Stimulated activated naive CD4-positive, alpha-beta T cell treated with Interleukin-2 at 50 U/mL for 16 hours (primary cell): ENCODE measurements at places on chromosomes 5 and 9.

DNA sequence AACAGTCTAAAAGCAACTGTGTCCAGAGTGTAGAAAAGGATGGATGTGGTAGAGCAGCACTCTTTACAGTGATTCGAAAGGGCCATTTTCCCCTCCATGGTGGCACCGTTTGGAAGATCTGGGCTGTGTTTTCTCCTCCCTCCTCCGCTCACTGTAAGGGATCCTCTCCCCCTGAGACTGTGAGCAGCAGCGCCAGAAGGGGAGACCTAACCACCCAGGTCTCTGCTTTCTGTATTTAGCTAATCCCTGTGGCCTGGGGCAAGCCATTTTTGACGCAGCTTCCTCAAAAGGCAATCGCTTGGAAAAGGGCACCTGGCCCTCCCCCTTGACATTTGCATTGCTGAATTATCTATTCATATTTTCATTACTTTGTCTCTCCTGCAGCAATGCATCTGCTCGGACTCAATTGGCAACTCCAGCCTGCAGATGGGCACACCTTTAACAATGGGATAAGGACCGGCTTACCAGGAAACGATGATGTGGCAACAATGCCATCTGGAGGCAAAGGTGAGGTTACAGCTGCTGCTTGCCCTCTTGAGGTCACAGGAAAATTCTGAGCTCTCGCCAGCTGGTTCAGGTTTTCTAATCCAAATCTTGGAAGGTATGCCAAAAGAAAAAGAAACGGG is 244.3 kb upstream of the WWC1 start:
- no peak for DNase-seq

DNA sequence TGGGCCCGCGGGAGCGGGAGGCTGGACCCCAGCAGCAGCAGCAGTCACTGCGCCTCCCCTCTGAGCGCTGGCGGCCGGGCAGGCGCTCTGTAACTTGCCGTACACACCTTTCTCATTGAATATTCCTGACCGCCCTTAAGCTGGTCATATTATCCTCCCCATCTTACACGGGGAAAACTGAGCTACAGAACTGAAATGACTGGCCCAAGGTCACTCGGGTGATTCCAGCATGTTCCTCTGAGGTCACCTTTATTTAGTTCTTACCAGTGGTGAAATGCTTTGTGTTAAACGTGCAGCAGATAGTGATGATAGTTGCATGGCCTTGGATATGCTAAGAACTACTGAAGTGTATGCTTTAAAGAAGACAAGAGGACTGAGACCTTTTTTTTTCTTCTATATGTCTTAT is 607 bp downstream of the UQCRQ start:
- DNase-seq = no peak

- no peak for DNase-seq
Measured at GRCh38 chr9:112091810-112092209, 83.3 kb downstream of the SUSD1 start.

DNA sequence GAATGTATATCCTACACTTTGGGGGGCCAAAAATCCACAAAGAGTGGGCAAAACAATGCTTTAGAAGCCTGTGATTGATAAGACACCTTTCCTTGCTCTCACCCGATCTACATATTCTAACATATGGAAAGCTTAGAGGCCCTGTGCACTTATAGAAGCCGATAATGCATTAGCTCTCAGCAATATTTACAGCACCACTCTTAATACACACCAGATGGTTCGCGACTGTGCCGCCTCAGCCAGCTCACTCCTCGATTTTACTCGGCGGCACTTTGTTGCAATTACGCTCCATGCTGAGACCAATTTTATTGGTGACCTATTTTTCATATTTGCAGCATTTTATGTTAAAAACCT is 18.8 kb downstream of the NR2F1 start:
- no peak for DNase-seq

DNA sequence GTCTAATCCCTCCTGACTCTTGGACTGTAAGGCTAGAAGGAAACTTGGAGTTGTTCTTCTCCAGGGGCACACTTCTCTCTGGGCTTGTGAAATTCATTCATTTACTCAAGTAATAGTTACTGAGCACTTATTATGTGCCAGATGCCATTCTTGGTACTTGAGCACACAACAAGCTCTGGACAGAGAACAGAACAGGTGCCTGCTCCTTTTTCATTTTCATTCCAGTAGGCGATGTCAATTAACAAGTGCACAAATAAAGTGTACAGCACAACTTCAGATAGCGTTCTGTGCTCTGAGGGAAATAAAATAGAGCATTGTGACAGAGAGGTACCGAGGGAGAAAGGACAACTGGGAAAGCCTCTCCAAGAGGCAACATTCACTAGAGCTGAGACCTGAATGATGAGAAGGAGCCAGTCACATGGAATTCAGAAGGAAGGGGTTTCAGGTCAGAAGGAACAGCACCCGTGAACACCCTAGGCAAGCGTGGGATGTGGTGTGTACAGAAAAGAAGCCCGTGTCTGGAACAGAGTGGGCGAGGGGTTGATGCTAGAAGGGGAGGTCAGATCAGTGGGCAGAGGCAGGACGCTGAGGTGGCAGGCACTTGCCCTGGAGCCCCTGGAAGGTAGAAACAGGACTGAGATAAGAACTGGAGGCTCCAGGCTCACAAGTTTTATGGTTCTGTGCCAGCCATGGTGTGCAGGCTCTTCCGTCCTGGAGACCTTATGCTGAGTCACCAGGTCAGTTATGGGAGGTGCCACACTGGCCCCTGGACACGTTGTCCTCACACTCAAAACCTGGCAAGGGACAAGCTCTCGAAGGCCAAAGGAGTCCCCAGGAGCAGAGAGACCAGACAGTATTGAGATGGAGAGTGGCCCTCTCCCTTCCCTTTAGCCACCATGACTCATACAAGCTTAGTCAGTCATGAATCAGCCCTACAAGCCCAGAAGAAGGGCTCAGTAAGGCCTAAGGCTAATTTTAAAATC is 7.2 kb upstream of the ABLIM3 start:
- no peak for DNase-seq

DNA sequence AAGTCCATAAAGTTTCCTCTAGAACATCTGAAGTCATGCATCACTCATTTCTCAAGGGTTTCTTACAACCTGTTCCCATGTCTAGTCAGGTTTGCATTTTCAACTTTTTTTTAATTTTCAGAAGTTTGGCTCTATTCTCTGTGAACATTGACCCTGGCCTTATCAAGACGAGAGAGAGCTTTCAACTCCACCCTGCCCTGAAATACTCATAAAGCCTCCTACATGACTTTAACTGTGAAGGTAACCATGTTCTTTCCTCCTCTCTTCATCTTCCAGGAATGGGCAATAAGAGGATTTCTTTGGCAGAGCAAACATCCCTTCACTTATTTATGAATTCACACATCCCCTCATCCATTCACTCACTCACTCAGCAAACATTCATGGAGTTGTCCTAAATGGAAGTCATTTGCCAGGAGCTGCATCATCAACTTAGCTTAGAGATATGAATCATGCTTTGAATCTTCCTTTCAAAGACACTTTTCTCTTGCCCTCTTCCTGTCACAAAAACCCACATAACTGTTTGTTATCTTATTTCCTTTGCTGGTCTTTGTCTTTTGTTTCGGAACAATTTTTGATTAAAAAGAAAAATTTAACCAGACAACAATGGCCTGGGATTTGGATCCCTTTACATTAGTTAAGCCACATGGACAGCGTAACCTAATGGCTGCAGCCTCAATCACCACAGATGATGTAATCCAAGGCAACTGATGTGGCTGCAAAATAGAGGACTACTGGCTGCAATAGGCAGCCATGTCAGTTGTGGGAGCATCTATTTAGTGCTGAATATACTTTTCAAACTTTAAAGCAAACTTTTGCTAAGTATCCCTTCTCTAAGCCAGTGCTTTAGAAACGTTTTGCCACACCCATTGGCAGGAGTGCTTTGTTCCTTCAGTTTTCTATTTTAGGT is 43.0 kb upstream of the GNAQ start:
- no peak for DNase-seq

DNA sequence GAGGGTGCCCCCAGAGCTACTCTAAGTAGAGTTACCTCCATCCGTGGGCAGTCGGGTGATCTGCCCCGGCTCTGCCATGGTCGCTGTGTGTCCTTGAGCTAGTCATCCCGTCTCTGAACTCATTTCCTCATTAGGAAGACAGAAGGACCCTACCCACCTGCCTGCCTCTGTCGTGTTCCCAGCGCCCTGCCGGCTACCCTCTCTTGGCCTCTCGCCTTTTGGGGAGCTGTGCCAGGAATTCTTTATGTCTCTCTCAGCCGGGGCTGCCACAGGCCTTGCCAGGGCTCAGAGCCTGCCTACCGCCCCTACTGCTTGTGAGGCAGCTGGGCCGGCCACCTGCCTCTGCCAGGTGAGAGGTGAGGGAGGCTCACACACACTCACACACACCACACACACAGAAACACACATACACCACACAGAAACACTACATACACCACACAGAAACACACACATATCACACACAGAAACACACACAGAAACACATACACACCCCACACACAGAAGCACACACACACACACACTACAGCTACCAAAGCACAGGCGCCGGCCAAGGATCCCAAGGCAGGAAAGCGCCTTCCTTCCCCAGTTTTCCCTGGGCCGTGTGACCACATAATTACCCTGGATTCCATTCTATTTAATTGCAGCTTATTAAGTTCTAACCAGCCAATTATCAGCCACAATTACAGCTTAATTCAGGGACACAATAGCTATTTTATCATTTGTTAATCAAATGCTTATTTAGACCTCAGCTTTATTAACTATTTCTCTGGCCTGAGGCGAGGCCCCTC is 41.7 kb downstream of the UNC5A start:
- DNase-seq = no peak
